ENCODE measurements at places on chromosomes 2 and 18.
A peak's percentile ranks its signal among the peaks of the same experiment; 100 is the strongest.

GRCh38 chr2:44195714-44196113, 27.0 kb downstream of the PPM1B start:
- DNase-seq = no peak

DNA sequence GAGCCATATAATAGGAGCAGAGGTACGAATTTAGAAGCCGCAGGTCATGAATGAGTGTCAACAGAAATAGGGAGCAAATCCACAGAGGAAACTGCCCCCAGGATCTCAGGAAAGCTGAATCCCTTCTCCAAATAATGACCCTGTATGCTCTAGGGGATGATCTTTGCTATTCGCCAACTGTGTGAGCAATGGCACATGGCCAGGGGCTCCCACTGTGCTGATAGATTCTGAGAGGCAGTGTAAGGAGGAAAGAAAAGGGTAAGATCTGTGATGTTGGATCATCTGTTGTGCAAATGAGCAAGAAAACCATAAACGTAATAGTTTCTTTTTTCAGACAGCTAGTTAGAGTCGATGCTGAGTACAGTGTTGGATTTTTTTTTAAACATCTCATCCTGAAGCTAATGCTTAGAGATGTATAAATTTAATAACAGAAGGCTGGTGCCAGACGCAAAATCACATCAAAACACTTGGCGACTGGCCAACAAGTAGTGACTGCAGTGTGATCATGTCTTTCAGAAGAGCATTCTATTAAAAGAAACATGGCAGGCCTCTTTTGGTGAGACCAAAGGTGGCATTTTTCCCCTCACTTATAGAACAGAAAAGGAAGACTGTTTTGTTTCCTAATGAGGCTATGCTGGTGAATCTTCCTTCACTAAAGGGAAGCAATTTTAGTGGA, 77.4 kb downstream of the ABCA12 start:
- DNase-seq = no peak

DNA sequence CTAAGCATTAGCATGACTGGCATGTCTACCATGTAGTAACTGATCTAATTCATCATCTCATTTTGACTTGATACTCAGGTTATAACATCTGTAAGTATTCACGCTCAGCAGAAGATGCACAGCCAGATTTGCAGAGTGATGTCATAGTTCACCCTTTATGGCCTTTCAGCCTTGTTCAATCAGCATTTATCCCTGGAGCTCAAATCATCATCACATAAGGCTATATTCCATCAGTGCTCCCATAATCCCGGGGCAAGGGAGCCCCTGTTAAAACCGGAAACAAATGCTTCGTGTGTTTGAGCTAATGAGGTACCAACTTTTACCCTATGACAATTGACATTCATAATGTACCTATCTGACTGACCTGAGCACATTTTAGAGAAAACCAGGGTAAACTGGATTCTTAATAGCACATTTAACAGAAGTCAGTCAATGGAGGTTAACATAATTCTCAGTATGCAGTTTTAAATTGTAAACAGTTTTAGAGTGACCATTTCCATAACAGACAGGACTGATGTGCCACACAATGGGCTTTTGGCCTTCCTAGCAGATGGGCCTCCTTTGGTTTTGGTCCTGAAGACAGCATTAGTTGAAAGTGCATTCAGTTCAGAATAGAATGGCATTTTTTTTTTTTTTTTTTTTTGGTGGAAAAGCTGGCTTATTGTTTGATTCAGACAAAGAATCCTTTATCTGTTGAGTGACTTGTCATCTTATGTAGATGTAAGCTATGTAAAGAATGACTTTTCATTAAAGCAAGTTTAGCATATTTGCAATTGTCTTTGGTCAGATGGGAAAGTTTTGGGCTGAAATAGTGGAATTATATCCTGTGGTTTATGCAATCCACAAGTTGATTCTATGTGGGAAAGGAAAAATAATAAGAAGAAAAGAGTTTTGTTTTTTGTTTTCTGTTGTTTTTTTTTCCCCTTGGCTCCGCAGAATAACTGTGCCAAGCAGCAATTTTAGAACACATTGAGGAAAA, 866.0 kb upstream of the ACVR2A start:
- no peak for DNase-seq

DNA sequence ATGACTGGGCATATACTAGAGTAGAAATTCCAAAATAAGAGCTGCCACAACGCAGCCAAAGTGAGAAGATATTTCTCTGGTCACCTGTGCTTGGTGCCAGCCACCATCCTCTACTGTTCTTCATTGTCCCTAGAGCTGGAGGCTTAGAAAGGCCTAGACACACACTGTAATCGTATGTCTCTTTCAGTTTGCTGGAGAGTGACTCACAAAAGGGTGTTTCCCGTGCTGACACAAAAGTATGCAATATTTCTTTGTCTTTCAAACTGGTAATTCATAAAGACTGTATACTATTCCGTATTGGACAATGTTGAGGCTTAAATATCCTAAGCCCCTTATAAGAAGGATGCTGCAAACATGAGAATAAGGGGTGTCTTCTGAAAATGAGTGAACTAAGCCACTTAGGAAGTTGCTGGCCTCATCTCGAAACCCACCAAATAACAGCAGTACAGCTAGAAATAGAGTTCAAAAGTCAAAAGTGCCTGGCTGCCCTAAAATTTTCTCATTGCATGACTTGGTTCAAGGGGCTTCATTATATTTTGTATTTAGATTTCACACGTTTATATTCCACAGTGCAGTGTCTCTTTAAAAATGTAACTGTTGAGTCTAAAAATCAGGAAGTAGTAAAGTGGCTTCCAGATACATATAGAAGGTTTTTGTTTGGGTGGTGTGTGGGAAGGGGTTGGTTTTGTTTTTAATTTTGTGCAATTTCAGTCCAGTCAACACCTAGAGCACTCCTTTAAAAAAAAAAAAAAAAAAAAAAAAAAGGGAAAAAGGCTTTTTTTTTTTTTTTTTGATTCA, 601.1 kb downstream of the ARHGAP15 start:
- peak; percentile 19 for DNase-seq

DNA sequence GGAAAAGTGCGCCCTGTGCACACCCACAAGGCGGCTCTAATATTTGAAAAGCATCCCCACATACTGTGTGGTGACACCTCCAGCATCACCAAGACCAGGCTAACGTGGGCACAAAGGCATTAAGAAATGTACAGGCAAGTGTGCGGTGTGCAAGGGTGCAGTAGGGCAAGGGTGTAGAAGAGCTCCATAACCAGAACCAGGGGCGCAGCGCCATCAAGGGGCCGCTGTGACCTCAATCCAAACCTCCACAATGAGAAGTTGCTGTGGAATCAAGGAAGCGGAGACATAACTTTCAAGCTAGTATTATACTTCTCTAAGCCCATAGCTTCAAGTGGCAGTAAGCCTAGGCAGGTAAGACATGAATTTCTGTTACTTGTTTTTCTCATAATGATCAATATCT, 13.0 kb downstream of the L3MBTL4 start:
- no peak for DNase-seq

- peak; percentile 8 for DNase-seq
Observed at GRCh38 chr2:181124497-181124896, 144.1 kb downstream of the UBE2E3 start.

DNA sequence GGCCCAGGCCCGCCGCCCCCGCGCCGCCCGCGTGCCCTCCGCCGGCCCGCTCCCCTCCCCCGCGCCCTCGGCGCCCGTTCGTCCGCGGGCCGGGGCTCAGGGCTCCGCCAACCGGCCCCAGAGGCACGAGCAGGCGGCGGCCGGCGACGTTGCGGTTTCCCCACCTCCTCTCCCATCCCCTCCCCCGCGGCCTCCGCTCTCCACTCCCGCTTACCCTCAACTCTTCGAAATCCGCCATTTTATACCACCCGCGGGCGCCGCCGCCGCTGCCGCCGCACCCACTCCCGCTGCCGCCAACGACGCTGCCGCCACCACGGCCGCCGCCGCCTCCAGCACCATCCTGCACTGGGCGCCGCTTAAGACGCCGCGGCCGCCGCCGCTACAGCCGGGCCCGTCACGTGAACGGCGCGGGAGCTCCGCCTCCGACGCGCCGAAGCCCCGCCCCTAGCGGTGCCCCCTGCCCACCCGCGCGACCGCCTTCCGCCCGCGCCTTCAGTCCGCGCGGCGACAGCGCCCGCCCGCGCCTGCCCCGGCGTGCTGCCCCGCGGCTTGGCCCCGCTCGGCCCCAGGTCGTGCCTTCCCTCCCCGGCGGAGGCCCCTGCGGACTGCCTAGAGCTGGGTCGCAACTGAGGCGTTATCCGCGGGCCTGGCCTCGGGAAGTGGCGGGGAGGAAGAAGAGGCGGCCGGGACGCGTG, at the start of the genes KATNAL2 and PIAS2:
TSS of gene KATNAL2 (plus strand) at position 495 of the 695 bp plus-strand sequence. CDS start 29,271 bp downstream, outside the sequence.
TSS of gene PIAS2 (minus strand) at position 400 of the 695 bp plus-strand sequence. CDS start at position 238, 162 bp downstream.
- peak; percentile 55 for DNase-seq

DNA sequence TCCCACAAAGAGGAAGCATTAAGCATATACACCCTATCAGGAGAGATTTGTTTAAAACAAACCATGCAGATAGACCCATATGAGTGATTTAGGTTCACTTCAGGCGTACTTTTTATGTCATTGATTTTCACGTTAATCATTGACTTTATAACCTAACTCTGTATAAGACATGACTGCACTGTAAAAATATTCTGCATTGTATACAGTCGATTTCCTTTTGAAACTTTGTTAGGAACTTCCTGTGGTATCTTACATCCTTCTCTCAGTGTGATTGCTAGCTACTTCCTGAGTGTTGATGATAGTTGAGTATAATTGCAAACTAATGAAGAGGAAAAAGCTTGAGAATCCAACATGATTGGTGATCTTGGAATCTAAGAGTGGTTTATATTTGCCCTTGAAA, 69.4 kb downstream of the XIRP2 start:
- no peak for DNase-seq

DNA sequence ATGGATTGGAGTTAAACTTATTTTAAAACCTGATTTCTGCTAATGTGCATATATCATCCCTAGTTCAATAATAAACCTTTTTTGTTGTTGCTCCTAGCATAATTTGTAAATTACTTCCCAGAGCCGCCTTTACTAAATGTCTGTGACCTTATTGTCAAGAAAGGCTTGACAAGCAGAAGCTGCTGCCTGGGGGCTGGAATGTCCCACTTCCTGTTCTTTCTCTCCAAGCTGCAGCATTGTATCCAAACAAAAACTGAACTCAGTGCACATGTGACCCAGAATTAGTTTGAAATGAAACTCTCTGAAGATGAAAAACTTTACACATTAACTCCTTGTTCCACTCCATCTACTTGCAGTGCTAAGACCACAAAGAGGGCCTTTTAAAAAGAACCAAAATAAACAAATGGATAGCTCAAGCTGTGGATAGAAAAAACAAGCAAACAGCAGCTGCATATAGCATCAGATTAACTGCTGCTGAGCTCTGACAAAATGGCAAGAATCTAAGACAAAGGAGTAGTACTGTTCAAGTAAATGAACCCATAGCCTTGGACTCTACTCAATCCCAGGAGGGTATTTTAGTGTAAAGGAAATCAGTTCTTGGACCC, 99.8 kb upstream of the NEUROD1 start:
- no peak for DNase-seq

GRCh38 chr2:14790041-14790640, 157.6 kb downstream of the LRATD1 start:
- DNase-seq = peak; percentile 44

- peak; percentile 67 for DNase-seq
Observed at GRCh38 chr2:39024833-39025232, 96.0 kb downstream of the SOS1 start.

- DNase-seq = no peak
Observed at GRCh38 chr18:70158992-70159717, 46.3 kb downstream of the RTTN start.

- DNase-seq = no peak
Observed at GRCh38 chr2:98463081-98463481, 18.4 kb downstream of the INPP4A start.

GRCh38 chr2:69642709-69643601, 584 bp downstream of the AAK1 start:
- DNase-seq = peak; percentile 88

DNA sequence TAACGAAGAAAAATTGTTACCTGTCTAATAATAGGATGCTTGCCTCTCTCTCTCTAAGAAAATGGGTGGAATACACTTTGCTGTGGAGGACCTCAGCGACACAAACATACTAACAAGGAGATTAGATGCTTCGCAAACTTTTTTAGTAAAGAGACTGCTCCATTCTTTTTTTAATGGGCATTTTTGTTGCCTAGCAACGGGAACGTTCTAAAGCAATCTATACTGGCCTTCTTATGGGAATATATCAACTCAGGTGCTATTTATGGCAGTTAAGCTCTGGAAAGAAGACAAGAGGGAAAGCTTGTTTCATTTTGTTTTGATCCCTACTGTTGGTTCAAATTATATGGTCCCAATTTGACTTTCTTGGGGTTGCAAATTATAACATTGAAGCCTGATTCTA, 86.8 kb upstream of the CBLN2 start:
- DNase-seq = no peak

- no peak for DNase-seq
Observed at GRCh38 chr18:41989508-41989907, 34.5 kb downstream of the PIK3C3 start.

DNA sequence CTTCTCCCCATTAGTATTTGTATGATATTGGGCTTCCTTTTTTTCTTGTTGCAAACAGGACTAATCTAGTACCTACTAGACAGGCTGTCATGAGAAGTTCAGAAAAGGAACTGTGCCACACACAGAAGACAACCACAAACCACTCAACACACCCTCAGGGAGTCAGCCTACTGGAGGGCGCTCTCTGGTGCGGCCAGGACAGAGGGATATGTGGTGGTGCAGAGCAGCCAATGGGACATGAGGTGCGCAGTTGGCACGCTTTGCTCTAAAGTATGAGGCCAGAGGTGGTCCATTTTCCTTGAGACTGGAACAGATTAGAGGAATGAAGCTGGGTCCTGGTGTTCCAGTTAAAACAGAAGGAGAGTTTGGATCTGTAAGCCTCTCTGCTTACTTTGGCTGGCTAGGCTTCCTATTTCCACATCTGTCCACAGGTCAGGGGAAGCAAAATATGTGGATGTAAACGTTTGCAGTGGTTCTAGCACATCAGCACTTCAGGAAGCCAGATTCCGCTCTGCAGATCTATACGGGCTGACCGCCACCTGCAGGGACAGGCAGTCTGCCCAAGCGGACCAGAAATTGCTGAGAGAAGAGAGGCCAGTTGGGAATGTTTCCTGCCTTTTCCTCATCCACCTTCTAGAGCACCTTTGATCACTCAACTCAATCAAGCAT, 114.1 kb downstream of the GFPT1 start:
- DNase-seq = no peak

DNA sequence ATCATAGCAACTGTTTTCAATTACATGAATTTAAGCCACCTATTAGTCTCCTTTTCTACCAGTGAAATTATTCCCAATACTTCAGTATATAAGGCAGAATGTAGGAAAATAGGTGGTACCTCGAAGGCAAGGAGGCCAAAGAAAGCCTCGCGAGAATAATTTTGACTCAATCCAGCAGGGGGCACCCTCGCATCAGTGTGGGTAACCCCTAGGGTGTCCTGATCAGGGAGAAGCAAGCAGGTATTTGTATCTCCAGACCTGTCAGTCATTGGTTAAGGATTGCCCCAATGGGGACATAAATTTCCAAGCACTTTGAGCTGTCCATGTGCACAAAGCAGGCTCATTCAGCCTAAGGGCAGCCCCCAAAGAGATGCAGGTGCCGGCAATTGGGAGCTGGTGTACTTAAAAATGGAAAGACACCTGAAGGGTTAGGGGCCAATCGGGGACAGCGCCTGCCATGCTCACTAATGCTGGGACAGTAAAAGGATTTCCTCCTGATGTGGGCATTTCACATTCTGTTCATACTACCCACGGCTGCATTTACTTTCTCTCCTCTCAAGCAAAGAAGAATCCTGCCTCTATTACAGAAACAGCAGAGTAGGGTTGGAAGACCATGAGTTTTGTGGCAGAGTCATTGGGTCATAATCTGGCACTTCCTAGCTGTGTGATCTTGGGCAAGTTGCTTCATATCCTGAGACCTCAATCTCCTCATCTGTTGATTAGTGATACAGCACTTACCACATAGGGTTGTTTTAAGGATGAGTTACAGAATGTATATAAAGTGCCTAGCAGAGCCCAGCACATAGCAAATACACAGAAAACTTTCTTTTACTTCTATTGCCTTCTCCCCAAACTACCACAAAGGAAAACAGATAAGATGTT, 136.1 kb downstream of the ICOS start:
- peak; percentile 22 for DNase-seq

Data from fibroblast of mammary gland (primary cell).